ENCODE measurements at places on chromosomes 6 and 20.

DNA sequence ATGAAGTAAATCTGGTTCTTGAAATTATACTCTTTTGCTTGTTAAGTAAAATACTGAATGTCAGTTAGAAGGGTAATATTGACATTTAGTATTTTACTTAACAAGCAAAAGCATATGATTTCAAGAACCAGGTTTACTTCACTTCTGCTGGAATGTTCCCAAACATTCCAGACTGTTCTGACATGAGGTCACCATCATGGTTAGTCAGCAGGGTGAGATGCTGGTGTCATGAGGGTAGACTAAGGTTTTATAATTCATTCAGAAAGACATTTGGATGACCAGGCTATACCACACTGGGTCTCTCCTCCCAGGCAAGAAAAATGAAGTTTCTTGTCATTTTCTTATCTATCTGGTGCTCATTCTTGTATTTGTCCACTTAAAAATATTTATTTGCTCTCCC, 414.4 kb upstream of the MMS22L start:
- no peak overlapping the region for H3K27ac ChIP-seq
- H3K36me3 ChIP-seq: no peaks in the 10 kb centered on the region
- no peak for DNase-seq
- no peaks in the 10 kb centered on the region for H3K27me3 ChIP-seq

- H3K4me3 ChIP-seq: no peak overlapping the region
- no peak for DNase-seq
- H3K27ac ChIP-seq: no peak overlapping the region
- H3K36me3 ChIP-seq: no peaks in the 10 kb centered on the region
- no peaks in the 10 kb centered on the region for H3K27me3 ChIP-seq
These were observed 237.2 kb downstream of the TFAP2A start for GRCh38 chr6:10177704-10178103.

- peaks cover under 1% of the 10 kb centered on the region for H3K4me1 ChIP-seq
- no peak overlapping the region for H3K4me3 ChIP-seq
- no peaks in the 10 kb centered on the region for H3K27me3 ChIP-seq
- H3K27ac ChIP-seq: no peak overlapping the region
These were observed 222.4 kb upstream of the MYLIP start for GRCh38 chr6:15906420-15907016.

GRCh38 chr20:1376408-1377270, 16.2 kb downstream of the FKBP1A start:
- DNase-seq: peak; percentile 34
- peaks cover 8% of the 10 kb centered on the region for H3K4me1 ChIP-seq
- H3K27me3 ChIP-seq: no peaks in the 10 kb centered on the region
- no peak overlapping the region for H3K27ac ChIP-seq
- H3K4me3 ChIP-seq: no peak overlapping the region
- peaks cover 28% of the 10 kb centered on the region for H3K36me3 ChIP-seq

GRCh38 chr6:135955099-135955498, 103.6 kb downstream of the PDE7B start:
- H3K27ac ChIP-seq: no peak overlapping the region
- no peak for DNase-seq
- H3K4me1 ChIP-seq: no peaks in the 10 kb centered on the region
- no peaks in the 10 kb centered on the region for H3K36me3 ChIP-seq

- no peaks in the 10 kb centered on the region for H3K36me3 ChIP-seq
- no peak for DNase-seq
- H3K4me3 ChIP-seq: no peak overlapping the region
These were observed 41.3 kb upstream of the IL20RA start for GRCh38 chr6:137086031-137086430.

- H3K27ac ChIP-seq: no peak overlapping the region
- H3K4me1 ChIP-seq: no peaks in the 10 kb centered on the region
- H3K4me3 ChIP-seq: no peak overlapping the region
- H3K36me3 ChIP-seq: no peaks in the 10 kb centered on the region
These were observed 97.5 kb downstream of the AIG1 start for GRCh38 chr6:143158113-143158581.

DNA sequence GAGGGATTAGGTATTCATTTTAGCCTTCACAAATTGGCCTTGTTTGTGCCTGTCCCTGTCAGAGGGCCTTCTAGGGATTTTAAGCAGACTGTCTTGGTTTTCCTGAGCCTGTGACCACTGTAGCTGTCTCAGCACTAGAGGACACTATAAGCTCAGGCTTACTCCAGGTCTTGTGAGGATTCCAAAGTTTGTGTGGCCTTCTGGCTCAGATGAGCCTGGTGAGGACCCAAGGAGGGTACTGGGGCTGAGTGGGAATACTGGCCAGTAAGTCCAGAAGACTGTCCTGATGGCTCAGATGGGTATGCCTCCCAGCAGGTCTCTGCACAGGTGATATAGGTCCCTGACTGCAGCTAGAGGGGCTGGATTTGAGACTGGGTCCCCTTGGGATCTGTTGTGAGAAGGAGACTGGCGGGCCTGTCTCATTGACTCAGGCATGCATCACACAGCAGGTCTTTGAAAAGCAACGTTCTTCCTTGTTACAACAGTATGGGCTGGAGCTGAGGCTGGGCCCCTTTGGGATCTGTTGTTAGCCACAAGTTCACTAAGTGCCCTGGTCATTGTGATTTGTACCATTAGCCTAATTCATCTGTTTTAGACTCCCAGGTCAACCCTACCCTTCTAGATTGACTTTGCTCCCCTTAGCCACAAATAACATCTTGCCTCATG, 26.3 kb upstream of the TFB1M start:
- H3K4me3 ChIP-seq: no peak overlapping the region
- H3K27ac ChIP-seq: no peak overlapping the region
- no peaks in the 10 kb centered on the region for H3K36me3 ChIP-seq
- DNase-seq: no peak
- no peaks in the 10 kb centered on the region for H3K4me1 ChIP-seq
- no peaks in the 10 kb centered on the region for H3K27me3 ChIP-seq

GRCh38 chr20:36355469-36356171, 49.5 kb downstream of the DLGAP4 start:
- DNase-seq: no peak
- no peak overlapping the region for H3K27ac ChIP-seq
- H3K36me3 ChIP-seq: no peaks in the 10 kb centered on the region
- H3K4me1 ChIP-seq: no peaks in the 10 kb centered on the region

- H3K27me3 ChIP-seq: no peaks in the 10 kb centered on the region
- DNase-seq: no peak
- no peak overlapping the region for H3K27ac ChIP-seq
- H3K36me3 ChIP-seq: no peaks in the 10 kb centered on the region
- H3K4me1 ChIP-seq: no peaks in the 10 kb centered on the region
- no peak overlapping the region for H3K4me3 ChIP-seq
These were observed 187.6 kb upstream of the QKI start for GRCh38 chr6:163226836-163227485.

DNA sequence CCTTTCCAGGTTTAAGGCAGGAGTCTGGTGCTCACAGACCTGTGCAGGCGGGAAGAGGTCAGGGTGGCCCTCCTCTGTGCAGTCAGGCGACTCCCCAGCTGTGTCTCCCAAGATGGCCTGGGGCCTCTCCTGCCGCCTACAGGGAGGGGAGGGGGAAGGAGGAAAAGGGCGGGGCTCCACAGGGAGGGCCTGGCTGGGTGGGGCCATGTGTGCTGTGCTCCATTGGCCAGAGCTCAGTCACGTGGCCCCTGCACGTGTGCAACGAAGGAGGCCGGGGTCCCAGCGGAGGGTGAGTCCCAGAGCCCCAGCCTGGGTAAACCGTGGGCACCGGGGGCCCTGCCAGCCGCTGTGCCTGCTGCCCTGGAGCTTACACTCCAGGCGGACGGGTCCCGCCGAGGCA, 211.6 kb downstream of the ZDHHC14 start:
- H3K27me3 ChIP-seq: no peaks in the 10 kb centered on the region
- DNase-seq: no peak
- no peak overlapping the region for H3K27ac ChIP-seq
- H3K4me3 ChIP-seq: no peak overlapping the region
- no peaks in the 10 kb centered on the region for H3K36me3 ChIP-seq

DNA sequence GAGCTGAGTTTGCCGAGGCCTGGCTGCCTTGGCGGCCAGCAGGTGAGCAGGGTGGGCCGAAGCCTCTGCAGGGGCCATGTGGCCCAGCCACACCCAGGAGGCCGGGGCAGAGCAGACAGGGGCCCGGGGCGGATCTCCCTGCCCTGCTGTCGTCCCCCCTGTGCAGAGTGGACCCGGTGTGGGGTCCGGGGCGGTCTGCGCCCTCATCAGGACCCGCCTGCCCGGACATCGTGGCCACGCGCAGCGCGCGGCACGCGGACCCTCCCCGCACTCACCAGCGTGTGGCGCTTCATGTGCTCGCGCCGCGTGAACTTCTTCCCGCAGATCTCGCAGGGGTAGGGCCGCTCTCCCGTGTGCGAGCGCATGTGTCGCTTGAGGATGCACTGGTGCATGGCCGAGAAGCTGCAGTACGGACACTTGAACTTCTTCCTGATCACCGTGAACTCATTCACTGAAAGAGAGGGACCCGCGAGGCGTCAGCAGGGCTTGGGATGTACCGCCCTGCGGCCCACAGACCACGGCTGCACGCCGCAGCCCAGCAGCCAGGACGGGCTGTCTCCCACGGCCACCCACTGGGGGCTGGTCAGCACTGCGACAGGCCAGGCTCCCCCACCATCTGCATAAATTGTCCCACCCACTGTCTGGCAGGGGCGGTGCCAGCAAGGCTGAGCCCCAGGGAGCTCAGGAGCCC, 13.0 kb downstream of the SLC2A4RG start:
- no peak overlapping the region for H3K4me3 ChIP-seq
- H3K27me3 ChIP-seq: no peaks in the 10 kb centered on the region
- no peak overlapping the region for H3K27ac ChIP-seq

- no peak overlapping the region for H3K4me3 ChIP-seq
- no peak for DNase-seq
- no peak overlapping the region for H3K27ac ChIP-seq
- no peaks in the 10 kb centered on the region for H3K36me3 ChIP-seq
- no peaks in the 10 kb centered on the region for H3K4me1 ChIP-seq
These were observed 657.5 kb upstream of the GJE1 start for GRCh38 chr6:141475259-141475658.

GRCh38 chr6:113596387-113597230, 260.5 kb upstream of the MARCKS start:
- H3K4me1 ChIP-seq: no peaks in the 10 kb centered on the region
- no peak overlapping the region for H3K4me3 ChIP-seq
- H3K27me3 ChIP-seq: no peaks in the 10 kb centered on the region
- peak overlapping the region; percentile 36 for H3K27ac ChIP-seq
- no peak for DNase-seq

DNA sequence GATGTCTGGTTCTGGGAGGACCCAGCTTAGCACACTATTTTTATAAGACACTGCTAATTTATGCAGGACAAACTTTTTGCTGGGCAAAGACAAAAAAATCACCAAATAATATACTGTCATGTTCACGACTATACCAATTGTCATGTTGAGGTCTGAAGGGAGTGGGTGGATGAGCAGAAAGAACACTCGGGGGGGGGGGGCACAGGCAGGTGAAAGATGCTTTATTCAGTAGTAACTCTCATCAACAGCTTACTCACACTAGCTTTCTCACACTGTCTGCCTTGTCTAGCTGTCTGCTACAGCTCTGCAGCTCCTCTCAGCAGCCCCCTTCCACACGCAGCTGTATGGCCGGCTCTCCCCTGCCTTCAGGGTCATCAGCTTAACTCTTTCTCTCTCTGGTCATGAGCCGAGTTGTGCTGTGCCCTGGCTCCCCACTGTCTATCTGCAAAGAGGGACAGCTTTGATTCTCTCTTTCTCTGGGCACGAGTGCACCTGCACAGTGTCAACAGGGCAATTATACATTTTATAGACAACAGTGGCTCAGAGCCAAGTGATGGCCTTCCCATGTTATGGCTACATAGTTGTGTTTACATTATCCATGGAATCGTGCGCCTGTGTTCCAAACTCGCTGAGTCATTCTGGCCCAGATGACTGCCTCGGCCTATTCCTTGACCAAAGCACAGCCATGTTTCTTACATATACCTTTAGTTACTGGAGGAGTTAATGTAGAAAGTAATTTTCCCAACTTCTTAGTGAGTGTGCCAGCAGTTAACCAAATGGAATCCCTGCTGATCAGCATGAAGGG, 187.7 kb upstream of the PRSS16 start:
- H3K4me3 ChIP-seq: no peak overlapping the region
- H3K27me3 ChIP-seq: no peaks in the 10 kb centered on the region

Data from Peyer's patch (tissue), 4 donors.